ENCODE measurements at places on chromosomes 11 and 22.

GRCh38 chr11:3231851-3232744, at the start of gene MRGPRE:
Gene MRGPRE (minus strand): TSS chr11:3232417. CDS start chr11:3228799, 3,618 bp downstream.
- DNase-seq: no peak

DNA sequence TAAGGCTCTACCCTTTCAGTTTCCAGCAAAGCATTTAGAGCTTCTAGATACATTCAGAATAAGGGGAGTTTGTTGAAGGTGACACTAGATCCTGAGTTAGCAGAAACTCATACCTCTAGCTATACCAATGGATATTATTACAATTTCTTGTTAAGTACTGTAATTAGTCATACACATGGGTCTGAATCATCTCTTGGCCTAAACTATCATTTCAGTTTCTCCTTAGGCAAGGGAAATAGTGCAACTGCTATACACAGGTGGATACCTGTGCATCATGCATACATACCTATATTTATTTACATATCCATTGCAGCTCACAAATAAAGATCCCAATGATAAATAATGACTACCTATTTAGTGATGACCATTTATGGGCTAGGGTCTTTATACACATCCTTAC, 45.1 kb upstream of the PAX6 start:
- DNase-seq: no peak

- no peak for DNase-seq
These were observed 9.2 kb downstream of the LRRC32 start for GRCh38 chr11:76661306-76661751.

DNA sequence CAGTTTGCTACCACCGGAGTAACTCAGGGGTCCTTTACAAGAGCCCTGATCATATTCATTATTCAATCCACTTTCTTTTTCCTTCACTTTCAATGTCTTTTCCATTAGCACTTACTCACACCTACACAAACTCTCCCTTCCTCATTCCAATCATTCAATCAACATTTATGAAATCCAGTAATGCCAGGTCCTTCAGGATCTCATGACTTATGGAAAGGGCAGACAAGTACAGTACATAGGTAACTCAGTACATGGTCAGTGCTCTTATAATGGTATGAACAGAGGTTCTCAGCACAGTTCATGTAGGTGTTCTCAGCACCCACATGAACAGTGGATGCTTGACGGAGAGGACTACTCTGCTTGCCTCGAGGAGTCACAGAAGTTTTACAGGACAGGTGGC, 106.6 kb downstream of the USP35 start:
- no peak for DNase-seq

GRCh38 chr11:8777907-8778767, 95.5 kb downstream of the RPL27A start:
- DNase-seq: no peak
